ENCODE measurements at places on chromosomes 5 and 9.
A peak's percentile ranks its signal among the peaks of the same experiment; 100 is the strongest.

GRCh38 chr5:156934450-156935211 is 28.4 kb downstream of the TIMD4 start:
- peak; percentile 10 for DNase-seq

DNA sequence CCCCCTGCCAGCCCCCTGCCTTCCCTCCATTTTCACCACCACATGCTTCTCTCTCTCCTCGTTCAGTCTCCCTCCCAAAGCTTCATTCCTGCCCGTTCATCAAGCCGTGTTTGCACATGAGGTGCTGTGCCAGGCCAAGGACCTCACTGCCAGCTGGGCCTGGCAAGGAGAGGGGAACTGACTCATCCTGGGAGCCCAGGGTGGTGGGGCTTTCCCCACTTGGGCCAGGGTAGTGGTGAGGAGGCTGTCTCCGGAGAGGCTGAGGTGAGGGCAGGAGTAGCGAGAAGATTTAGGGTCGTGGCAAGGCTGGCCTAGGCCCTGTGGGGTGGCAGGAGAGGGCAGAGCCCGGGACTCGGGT is 30.4 kb upstream of the NOTCH1 start:
- DNase-seq = no peak

GRCh38 chr9:10173561-10173960 is 439.2 kb downstream of the PTPRD start:
- no peak for DNase-seq

- no peak for DNase-seq
Measured at GRCh38 chr5:138459311-138459933, 5.9 kb upstream of the EGR1 start.

GRCh38 chr9:109448223-109448622 is 49.9 kb downstream of the PTPN3 start:
- no peak for DNase-seq

- DNase-seq = no peak
Measured at GRCh38 chr5:138790684-138791083, 37.5 kb downstream of the CTNNA1 start.

DNA sequence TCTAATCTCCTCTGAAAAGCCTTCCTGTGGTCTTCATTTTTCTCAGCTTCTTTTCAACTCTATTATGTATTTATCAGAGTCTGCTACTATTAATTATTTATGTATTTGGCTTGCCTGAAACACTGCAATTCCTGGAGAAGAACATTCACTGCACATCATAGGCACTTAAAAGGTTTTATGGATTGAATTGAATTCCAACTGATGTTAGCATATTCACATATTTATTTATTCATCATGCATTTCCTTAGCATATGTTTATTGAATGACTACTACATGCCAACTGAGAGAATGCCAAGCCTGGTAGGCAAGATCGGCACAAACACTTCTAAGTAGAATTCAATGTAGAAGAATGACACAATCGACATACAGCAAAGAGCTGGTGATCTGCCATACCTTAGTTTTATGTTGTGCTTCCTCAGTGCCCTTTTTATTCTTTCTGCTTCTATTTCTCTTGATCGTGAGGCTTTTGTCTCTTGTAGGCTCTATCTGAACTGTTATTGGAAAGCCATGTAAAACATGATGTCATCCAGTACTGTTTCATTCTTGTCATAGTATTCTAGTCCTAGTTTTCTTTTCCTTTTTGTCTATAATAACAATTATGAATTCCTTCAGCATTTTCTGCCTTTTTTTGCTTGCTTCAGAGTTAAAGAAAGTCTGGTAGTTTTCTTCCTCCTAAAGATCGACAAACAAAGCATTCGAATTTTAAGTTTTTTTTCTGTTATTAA is 454.2 kb downstream of the TLE4 start:
- no peak for DNase-seq

DNA sequence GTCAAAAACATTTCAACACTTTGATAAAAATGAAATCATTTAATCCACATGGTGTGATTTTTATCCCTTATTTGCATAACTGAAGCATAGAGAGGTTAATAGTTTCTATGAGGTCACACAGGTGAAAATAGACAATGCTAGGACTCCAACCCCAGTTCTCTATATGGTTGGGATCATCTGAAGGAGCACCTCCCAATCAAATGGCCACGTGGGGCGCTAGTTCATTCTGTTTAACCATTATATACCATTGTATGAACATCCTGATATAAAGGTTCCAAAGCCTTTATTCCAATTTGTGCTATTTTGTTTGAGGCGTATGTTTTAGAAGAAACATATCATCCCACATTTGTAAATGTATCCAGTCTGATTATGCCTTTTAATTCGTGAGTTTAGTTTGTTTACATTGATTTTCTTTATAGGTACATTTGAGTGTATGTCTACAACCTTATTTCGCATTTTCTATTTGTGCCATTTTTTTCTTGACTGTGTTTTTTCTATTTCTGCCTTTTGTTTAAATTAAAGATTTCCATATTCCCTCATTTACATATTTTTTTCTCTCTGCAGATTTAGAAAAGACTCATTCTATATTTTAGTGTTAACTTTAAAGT is 1092.0 kb downstream of the MAT2B start:
- peak; percentile 35 for DNase-seq

- DNase-seq = no peak
Measured at GRCh38 chr9:36163049-36163785, 6.0 kb upstream of the CCIN start.

GRCh38 chr9:83477571-83477970 is 60.6 kb downstream of the FRMD3 start:
- DNase-seq = no peak

- no peak for DNase-seq
Measured at GRCh38 chr5:107930092-107930491, 259.4 kb upstream of the EFNA5 start.

GRCh38 chr5:116421080-116421629 is 153.5 kb downstream of the SEMA6A start:
- no peak for DNase-seq

DNA sequence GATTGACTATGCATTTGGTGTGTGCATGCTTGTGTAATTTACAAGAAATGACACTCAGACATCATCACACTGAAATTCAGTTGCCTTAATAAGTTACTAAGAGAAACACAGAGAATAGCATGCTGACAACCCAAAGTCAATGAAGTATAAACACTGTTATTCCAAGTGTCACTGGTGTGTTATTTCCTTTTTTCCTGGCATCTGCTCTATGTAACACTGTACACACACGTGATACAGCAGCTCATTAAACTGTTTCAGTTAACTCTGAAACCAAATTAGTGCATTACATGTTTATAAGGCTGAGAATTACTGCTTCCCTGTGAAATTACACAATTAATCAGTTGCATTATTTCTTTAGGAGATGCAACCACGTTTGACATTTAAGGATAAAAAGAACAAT is 252.7 kb downstream of the EFNA5 start:
- no peak for DNase-seq

DNA sequence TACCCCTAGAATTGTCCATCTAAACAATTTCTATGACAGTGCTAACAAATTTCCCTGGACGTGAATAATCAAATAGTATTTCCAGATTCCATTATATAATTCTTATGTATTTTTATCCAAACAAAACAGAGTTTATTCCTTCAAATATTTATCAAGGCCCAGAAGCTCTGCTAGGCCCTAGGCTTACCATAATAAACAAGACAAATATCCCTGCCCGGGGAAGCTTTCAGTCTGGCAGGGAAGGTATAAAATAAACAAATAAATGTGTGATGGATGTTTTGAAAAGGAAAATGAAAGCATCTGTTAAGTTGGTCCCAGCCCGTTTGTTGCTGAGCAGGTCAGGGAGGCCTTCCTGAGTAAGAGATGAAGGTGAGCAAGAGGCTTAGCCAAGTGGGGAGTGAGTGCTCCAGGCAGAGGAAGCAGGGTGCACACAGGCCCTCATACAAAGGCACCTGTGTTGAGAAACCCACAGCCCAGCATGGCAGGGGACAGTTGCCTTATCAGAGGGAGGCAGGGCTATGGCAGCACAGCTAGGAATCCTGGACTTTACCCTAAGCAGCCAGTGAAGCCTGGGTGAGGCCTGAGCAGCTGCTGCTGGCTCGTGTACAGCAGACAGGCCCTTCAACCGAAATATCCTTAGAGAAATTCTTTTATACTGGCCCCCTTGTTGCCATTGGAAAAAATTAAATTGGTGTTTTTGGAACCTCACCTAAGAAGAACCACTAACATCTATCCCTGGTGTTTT is 7.7 kb upstream of the SLC35D2 start:
- no peak for DNase-seq

- no peak for DNase-seq
Measured at GRCh38 chr5:19920761-19921160, 67.2 kb downstream of the CDH18 start.

- no peak for DNase-seq
Measured at GRCh38 chr9:69001921-69002320, 12.0 kb downstream of the PRKACG start.

DNA sequence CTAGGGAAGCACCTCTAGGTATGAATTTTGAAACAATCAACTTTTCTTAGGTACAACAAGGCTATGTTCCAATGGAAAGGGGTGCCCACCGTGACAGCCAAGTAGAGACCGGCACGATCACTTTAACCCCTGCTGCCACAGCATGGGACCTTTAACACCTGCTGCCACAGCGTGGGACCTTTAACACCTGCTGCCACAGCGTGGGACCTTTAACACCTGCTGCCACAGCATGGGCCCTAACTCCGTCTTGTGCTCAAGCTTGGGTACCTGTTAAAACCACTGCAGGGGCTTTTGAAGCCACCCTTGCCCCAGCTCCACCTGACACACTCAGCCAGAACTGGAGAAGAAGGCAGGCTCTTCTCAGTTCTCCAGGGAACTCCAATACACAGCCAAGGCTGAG is 18.2 kb upstream of the MXD3 start:
- no peak for DNase-seq

DNA sequence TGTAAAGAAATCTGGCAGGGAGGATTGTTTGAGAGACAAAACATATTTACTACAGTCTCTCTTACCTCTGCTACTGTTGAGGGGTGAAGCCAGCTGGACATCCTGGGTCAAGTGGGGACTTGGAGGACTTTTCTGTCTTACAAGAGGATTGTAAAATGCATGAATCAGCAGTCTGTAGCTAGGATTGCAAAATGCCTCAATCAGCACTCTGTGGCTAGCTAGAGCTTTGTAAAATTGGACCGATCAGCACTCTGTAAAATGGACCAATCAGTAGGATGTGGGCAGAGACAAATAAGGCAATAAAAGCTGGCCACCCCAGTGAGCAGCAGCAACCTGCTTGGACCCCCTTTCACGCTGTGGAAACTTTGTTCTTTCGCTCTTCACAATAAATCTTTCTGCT is 995.8 kb upstream of the CDH6 start:
- DNase-seq = no peak

GRCh38 chr5:52727576-52727975 is 60.1 kb upstream of the ITGA1 start:
- no peak for DNase-seq

GRCh38 chr5:128965638-128966302 is 482 bp downstream of the SLC27A6 start:
- no peak for DNase-seq

DNA sequence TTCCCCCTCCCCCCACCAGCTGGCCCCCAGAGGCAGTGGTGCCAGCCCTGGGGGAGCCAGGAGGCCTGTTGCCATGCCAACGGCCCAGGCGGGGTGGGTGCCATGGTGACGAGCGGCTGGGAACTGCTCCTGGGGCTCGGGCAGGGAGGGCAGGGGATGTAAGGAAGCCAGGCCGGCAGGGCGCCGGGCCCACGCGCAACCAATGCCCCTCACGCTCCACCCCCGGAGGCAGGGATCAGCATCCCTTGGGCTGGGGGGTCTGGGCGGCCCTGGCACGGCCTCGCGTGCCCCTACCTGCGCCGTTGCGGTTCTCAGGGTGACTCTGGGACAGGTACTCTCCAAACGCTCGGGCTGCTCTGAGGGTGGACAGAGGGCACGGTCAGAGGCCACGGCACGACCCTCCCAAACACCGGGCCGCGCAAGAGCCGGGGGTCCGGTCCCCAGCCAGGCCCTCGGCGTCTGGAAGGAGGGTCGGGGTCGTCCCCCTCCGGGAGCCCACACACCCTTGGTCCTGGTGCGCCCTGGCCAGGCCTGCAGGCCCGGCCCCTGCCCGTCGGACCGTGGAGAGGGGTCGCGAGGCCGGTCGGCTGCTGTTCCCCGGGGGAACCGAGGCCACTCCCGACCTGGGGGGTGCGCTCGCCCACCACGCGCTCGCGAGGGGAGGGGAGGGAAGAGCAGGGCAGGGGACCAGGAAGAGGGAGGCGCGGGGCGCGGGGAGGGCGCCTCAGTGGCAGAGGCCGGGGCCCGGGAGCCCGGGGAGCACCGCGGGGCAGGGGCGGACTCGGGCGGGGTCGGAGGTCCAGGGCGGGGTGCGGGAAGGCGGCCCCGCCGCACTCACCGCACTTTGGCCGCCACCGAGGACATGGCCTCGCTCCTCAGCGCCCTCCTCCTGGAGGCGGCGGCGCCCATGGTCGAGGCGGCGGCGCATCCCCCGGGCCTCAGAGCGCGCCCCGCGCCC is 661 bp downstream of the NSMF start:
- no peak for DNase-seq

- DNase-seq = no peak
Measured at GRCh38 chr5:175328687-175329086, 115.3 kb downstream of the DRD1 start.

DNA sequence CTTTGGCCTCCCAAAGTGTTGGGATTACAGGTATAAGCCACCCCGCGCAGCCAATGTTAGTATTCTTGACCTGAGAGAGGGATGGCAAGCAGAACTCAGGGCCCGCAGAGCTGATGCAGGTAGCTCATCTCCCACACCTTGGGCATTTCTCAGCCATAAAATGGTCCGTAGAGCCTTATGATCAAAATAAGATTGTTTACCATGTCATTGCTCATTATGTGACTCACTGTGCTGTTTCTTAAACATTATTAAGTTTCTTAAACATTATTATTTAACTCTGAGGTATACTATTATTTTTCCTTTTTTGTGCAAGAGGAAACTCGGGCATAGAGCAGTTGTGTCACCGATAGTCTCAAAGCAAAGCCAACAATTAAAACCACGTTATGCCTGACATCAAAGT is 42.4 kb upstream of the POU4F3 start:
- DNase-seq = no peak

DNA sequence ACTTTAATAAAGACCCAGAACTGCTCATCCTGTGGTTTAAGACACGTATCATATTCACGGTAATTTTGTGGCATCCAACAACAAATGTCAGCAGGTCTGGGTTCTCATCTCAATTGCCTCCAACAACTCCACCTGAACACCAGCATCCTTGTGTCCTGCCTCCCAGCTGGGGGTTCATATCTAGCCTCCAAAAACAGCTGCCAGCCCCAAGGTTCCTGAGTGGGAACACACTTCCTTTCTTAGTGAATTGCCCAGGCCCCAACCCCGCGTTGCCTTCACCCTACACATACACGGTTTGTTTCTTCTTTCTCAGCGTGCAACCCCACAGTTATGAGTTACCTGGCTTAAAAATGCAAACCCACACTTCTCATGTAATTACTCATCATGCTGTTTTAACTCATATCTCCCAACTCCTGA is 77.9 kb downstream of the SEMA4D start:
- no peak for DNase-seq

DNA sequence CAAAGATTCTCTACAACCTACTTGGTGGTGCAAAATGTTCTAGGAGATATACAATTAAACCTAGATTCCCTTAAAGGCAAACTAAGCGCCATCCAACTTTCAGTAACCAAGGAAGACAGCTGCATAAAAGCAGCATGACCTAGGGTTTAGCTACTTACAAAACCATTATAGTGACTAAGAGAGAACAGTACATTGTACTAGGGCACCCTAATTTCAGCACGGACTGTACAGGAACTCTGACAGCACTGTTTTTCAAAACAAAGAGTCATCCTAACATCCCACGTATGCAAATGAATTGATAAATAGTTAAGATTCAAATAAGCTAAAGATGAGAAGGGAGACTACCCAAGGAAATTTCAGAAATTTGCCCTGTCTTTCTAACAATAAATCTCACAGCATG is 30.0 kb downstream of the STRBP start:
- no peak for DNase-seq
